Cardiac fibroblast (primary cell): ENCODE measurements at places on chromosomes 3 and 15.

DNA sequence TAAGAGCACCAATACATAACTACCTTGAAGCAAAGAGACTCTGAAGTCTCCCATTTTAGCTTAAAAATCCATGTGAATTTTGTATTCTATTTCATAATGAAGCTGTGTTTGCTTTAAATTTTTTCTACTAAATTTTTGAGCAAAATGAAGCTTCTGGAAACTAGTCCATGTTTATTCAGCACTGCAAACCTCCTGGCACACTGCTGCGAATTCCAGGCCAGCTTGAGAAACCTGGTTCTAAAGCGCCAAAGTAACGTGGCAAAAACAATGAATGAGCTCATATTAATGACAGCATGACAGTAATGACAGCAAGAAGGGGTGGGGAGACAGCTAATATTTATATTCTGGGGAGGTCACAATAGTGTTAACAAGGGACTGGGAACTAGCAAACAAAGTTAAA is 25.7 kb downstream of the CEP152 start:
- no peak for DNase-seq

GRCh38 chr3:126883241-126883640 is 99.7 kb upstream of the PLXNA1 start:
- peak; percentile 42 for DNase-seq

DNA sequence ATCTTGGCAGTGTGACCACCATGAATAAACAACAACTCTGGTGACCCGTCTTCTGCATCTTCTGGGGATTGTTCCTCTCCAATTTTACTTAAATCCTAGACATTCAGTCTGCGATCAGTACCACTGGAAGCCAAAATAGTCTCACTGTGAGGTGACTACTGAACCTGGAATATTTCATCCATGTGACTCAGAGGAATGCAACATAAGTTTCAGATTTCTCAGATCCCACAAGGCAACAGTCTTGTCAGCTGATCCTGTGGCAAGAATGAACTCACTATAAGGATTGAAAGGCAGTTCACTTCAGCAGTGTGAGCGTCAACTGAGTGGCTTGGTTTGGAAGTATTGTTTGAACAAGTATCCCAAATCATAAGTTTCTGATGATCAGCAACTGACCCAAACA is 13.2 kb downstream of the NSUN3 start:
- no peak for DNase-seq

DNA sequence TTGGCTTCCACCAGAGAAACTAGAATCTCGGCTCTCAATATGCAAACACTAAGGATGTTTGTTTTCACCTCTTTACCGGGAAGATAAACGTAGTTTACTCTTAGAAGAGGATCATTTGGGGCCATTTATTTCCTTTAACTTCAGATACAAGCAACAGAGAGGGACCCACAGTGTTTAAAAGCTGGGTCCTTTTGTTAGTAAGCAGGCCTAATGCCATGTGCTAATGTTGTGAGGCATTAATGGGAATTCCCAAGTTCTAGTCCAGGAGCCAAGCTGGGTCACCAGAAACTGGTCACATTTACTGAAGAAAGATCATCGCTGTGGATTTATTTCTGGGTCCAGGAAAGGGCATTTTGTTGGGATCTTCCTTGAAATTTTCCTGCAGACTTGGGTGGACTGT is 78.1 kb upstream of the ADAMTS9 start:
- no peak for DNase-seq

DNA sequence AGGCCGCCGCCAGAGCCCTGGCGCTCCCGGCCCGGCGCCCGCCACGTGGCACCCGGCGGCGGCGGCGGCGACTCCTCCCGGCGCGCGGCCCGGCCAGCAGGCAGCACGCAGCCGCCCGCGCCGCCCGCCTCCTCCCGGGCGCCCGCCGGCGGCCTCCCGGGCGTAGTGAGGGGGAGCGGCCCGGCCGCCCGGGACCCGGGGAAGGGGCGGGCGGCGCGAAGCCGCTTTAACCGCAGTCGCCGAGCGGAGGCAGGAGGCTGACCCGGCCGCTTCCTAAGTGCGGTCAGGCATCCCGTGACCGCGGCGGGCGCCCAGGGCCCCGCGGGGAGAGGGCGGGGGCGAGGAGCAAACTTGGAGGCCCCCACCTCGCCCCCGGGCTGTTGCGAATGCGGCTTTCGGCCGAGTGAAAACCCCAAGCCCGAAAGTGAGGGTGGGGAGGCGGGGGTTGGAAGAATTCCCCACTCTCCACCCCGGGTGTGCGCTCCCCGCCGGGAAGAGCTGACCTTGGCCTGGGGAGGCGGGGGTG is 1.7 kb upstream of the HES1 start:
- no peak for DNase-seq

- DNase-seq: no peak
Observed at GRCh38 chr3:3560591-3561311, 238.5 kb upstream of the LRRN1 start.

GRCh38 chr15:81809543-81809942 is 236.3 kb downstream of the MEX3B start:
- DNase-seq: peak; percentile 5

DNA sequence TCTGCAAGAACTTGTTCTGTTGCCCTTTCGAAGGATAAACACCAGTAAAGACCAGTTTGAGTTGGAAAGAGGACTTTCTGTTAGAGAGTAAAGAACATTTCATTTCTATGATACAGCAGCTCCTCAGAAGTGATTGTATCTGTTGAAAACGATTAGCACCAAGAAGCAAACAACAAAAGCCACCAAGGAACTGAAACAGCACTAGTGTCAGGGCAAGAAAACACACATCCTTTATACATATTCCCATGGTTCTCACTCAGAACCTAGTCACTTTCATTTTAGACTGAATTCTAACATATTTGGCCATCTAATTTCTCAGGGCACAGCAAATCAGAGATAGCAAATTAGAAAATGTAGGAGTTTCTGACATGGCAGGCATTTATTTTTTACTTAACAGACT is 116.1 kb downstream of the ATP1B3 start:
- no peak for DNase-seq

DNA sequence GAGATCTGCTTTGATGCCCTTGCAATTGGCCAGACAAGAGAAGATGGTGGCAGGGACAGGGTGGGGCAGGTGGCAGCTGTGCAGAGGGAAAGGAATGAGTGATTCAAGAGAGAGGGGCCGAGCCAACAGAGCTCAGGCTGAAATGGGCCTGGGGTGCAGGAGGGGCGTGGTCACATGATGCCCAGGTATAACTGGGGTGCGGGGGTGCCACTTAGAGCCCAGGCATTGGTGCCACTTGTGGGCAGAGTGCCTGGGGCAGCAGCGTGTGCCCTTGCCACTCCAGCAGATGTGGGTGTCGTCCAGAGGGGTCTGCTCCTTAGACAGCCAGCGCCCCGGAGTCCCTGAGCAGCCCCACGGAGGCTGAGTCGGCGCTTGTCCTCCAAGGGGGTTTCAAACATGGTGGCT is 88.7 kb downstream of the PLXNA1 start:
- DNase-seq: no peak

DNA sequence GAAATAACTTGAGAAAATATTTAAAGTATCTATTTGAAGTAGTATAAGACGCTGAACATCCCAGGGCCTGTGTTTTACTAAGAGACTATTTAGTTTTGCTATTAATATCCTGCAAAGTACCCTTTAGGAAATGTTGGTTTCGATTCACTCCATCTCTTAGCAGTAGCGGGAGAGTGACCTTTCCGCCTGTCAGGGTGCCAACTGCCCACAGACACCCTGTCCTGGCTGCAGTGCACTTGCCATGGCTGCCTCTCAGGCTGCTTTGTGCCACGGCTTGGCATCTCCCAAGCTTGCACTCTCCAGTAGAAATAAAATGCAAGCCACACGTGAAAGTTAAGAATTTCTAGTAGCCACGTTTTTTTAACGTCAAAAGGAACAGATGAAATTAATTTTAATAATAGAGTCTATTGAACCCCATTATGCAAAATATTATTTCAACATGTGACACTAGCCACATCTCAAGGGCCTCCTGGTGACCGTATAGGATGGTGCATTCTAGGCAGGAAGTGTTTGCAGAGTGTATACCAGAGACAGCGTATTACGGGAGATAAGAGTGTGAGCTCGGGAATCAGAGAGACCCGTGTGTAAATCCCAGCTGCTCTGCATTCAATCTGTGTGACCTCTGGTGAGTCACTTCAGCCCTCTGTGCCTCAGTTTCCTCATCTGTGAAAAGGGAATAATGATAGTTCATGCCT is 19.8 kb downstream of the ADAMTS9 start:
- no peak for DNase-seq

GRCh38 chr15:65956307-65956706 is 87.0 kb downstream of the RAB11A start:
- DNase-seq: no peak

GRCh38 chr15:40310001-40310959 is 2.5 kb upstream of the PLCB2 start:
- DNase-seq: peak; percentile 57

GRCh38 chr15:81085898-81086297 is 48.2 kb upstream of the CFAP161 start:
- no peak for DNase-seq

GRCh38 chr3:127590282-127590592 is 296 bp downstream of the TPRA1 start:
- DNase-seq: no peak

DNA sequence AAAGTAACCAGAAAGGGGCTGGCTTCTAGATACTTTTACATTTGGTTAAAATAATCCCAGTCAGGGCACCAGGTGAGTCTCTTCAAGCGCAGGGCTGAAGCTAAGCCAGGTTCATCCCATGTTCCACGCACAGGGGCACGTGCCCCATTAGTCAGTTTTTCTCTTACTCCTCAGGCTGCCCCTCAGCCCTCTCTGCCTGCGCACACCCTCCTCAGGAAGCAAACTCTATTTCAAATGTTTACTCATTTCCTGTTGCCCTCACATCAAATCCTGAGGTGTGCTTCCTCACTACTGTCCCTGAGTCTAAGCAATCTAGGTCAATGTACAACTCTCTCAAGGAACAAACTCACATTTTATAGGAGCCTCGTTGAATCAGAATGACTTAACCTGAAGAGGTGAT is 48.5 kb downstream of the THBS1 start:
- peak; percentile 57 for DNase-seq

DNA sequence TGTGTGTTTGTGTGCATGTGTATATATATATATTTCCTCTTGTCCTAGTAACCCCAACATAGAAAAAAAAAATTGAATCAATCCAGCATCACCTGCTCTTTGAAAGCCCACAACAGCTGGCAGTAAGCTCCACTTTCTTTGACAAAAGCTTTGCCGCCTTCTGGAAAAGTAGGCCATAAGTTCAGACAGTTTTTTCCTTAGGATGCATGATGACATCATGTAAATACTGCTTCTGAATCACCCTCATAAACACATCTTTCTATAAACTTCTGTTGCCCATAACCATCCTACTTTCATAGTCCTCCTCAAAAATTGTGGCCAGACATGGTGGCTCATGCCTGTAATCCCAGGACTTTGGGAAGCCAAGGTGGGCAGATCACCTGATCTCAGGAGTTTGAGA is 67.4 kb downstream of the CSNK1G1 start:
- peak; percentile 20 for DNase-seq

GRCh38 chr15:80747317-80748053 is 31.7 kb upstream of the CEMIP start:
- no peak for DNase-seq

DNA sequence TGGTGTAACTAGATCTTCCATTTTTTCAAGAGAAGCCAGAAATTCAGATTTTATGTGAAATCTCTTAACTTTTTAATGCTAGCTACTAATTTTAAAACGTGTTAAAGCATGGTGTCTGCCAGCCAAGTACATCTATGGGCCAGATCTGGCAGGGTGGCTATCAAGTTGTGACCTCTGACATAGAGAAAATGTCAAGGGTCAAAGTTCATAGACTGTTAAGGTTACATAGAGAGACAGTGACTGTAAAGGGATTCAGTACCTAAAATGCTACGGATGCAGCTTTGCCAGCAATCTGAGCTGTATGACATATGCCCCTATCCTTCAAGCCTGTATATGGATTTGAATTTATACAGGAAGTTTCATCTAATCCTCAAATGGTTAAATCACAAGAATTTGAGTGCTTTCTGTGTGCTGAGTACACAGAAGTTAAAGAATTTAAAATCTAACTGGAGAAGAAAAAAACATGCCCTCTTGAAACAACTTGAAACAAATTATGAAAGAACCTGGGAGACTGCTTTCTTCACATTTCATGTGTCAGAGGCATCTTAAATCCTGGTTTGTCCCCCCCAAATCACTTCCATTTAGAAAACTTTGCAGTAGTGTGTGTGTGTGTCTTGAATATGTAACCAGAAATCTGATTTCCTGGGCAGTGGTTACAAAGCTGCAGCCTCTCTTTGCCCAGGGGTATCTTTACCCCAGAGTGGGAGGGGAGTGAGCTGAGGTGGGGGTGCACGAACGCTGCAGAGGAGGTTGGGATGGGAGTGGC is 895 bp upstream of the ARHGAP31 start:
- DNase-seq: no peak

DNA sequence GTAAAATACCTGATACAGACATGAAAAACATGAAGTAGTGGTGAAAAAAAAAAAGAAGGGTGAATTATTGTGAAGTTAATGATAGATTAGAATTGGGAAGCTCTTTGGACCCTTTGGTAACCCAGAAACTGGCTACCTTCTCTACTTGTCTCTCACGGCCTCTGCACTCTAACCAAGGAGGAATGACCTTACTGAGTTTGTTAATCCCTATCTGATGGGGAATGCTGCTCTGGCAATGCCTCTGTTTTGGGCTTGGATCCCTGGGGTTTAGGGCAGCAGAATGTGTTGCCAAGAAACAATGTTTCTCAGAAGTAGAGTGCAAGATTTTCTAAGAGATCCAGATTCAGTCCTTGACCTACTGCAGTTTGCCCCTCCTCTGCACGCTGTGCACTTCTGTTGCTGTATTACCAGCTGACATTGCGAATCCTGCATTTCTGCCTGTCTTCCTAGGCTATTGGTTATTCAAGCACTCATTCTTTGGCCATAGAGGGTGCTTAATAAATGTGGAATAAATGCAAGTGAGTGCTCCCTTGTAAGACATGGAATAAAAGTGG is 49.2 kb upstream of the MAP3K13 start:
- DNase-seq: peak; percentile 50

- DNase-seq: peak; percentile 41
Observed at GRCh38 chr3:9340472-9340902, 22.4 kb upstream of the THUMPD3 start.

DNA sequence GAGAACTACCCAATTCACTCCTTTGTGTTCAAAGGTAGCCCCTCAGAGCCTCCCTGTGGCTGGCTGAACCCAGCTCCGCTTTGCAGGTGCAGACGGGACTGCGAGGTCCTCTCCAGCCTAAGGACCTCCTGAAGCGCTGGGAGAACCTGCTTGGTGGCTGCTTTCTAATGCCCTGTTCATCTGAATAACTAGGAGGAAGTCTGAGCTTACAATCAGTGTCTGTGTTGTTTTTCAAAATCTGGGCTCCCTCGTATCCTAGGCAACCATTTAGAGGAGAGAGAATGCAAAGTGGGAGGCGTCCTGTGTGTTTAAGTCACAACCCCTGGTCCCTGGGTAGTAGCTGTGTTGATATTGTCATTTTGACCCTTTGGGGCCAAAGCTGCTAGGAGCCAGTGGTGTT is 99.9 kb downstream of the GABRG3 start:
- DNase-seq: no peak

- peak; percentile 60 for DNase-seq
Observed at GRCh38 chr3:59771768-59772181, 722.0 kb upstream of the CFAP20DC start.

- DNase-seq: peak; percentile 46
Observed at GRCh38 chr15:64653757-64654156, 121.6 kb downstream of the RBPMS2 start.

- DNase-seq: no peak
Observed at GRCh38 chr15:85008474-85009260, 27.0 kb downstream of the PDE8A start.

GRCh38 chr3:165549665-165550064 is 287.6 kb downstream of the BCHE start:
- DNase-seq: no peak

GRCh38 chr3:169965562-169966427 is 812 bp upstream of the SEC62 start:
- no peak for DNase-seq
